ENCODE measurements at places on chromosomes 6 and 20.

DNA sequence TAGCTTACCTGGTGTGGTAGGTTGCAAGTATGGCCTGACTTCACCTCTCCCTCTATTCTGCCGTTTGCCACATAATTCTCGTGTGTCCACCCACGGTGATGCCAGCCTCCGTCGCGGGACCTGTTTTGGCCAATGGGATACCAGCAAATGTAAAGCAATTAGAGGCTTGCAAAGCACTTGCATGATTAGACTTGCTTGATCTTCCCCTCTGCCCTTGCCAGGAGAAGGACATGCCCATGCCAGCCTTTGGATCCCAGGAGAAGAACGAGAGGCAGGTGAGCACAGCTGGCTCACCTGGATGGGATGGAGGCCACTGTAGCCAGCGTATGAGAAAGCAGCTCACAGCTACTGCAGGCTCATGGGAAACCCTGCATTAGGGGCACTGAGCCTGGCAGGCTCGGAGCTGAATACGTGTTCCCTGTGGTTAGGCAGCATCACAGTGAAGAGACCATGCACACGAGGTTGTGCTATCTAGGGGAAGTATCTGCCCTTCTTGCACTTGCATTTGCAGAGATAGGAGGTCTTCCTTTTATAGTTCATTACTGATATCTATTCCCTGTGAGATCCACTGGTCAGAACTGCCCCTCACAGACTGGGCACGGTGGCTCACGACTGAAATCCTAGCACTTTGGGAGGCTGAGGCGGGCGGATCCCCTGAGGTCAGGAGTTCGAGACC, 62.4 kb downstream of the TMEM242 start:
- no peak for DNase-seq

DNA sequence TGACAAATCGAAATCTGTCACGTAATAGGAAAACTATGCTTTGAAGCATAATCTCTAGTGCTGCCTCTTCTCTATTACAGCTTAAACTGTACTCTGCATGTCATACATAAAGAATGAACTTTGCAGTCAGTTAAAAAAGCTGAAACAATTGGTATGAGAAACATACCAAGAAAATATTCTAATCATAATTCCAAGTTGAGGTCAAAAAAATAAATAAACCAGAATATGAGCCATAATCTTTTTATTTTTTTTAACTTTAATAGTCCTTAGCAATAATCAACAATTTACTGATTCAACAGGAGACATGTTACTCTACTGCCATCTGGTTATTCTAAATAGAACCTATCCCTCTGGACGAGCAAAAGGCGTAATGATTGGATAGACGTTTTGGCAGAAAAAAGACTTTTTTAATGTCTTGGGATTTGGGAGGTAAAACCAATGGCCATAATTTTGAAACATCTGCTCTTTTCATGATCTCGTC, 224.4 kb upstream of the FLRT3 start:
- DNase-seq = no peak

- DNase-seq = no peak
Observed at GRCh38 chr20:8408587-8409307, 276.7 kb downstream of the PLCB1 start.

- DNase-seq = no peak
Observed at GRCh38 chr6:42159431-42160024, 13.6 kb upstream of the GUCA1A start.

DNA sequence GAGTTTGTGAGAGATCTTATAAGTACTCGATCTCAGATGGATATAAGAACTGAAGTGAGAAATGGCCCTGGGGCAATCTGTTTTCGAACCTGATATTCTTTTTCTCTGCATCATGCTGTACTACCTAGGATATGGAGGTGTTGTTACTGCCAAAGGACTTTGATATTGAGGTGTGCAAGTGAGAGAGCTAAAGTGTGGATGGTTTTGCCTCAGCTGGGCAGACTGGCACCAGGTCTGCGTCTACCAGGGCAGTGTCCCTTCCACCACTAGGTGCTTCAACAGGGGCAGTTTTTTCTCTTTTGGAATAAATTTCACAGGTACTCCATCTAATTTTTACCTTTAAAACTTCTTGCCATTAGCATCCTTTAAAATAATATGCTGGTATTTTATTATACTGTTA, 35.0 kb downstream of the ADGRG6 start:
- no peak for DNase-seq

- DNase-seq = no peak
Observed at GRCh38 chr6:85472744-85473143, 22.9 kb downstream of the NT5E start.

- DNase-seq = peak; percentile 69
Observed at GRCh38 chr6:41306187-41306854, 19.8 kb upstream of the TREM1 start.

GRCh38 chr6:144423167-144423566, 138.0 kb downstream of the UTRN start:
- DNase-seq = no peak

DNA sequence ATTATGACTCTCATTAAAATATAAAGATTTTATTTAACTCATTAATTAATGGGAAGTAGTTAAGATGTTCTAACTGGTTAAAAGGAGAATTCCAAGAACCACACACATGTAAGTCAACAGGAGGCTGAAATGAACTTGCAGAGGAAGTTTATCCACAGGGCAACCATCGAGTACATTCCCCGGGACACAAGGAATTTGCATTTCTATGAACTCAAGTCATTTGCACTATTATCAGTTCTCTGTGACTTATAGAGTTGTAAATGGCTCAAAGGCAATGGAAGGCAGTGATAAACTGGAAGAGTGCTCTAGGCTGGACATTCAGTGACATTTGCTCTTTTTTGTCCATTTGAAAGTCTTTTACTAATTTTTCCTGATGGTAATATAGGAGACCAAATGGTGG, 97.4 kb downstream of the SNX5 start:
- DNase-seq = no peak

DNA sequence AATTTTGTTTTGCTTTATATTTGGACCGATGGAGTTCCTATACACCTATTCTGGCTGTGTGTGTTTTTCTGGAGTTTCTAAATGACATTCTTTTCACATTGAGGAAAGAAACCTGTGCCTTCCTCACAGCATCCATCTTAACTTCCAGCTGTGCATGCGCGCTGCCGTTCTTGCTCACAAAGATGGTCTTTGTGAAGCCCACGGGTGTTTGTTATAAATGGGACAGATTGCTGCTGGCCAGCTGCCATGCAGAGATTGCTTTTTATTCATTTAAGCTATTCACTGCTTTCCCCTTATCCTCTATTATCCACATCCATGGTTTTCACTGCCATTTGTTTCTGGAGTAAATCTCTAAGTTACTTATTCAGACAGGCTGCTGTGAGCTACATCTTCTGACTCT, 54.2 kb downstream of the SYNDIG1 start:
- DNase-seq = no peak
